ENCODE measurements at places on chromosomes 2 and 18.

GRCh38 chr2:136128366-136128765, 10.4 kb upstream of the CXCR4 start:
- DNase-seq: no peak

DNA sequence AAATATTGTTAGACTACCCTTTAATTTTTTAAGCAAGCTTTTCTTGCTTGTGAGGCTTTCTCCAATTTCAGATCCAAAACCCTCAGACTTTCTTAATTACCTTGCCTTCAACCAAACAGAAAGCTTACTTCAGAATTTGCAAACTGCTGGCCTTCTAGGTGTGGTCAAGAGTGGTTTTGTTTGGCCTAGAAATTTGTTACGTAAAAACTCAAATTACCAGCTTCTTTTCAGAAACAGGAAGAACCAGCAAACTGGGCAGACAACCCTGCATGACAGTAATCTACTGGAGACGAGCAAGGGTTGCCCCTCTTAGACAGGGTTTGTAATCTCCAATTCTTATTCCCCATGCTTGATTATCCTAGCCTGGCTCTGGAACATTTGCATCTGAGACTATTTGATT, 27.1 kb downstream of the SRBD1 start:
- DNase-seq: no peak

- no peak for DNase-seq
These were observed 25.8 kb downstream of the CAPN13 start for GRCh38 chr2:30781451-30781850.

GRCh38 chr2:239791526-239792404, 233.4 kb downstream of the NDUFA10 start:
- no peak for DNase-seq

- no peak for DNase-seq
These were observed 13.7 kb downstream of the RUFY4 start for GRCh38 chr2:218082586-218083351.
